NCI-H1436 treated with DMSO at 0.1 percent for 48 hours (cell line): ENCODE measurements at places on chromosomes 12 and 14.

- no peak for DNase-seq
Observed at GRCh38 chr12:81034926-81035325, 43.0 kb upstream of the ACSS3 start.

DNA sequence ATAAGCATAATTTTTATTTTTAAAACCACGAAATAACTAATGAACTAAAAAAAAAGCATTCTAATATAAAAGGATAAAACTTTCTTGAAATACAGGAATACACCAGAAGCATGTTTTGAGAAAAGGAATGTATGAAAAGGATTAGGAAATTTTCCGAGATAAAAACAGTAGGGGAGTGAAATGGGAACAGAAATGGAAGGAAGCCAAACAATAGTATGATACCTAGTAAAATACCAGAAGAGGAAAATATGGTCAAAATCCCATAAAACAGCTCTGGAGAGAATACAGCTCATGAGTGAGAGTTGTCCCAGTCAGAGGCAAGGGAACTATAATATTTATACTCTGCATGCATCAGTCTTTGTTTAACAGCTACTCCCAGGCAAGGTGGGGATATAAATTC is 1016.2 kb downstream of the SLC6A15 start:
- DNase-seq: no peak

DNA sequence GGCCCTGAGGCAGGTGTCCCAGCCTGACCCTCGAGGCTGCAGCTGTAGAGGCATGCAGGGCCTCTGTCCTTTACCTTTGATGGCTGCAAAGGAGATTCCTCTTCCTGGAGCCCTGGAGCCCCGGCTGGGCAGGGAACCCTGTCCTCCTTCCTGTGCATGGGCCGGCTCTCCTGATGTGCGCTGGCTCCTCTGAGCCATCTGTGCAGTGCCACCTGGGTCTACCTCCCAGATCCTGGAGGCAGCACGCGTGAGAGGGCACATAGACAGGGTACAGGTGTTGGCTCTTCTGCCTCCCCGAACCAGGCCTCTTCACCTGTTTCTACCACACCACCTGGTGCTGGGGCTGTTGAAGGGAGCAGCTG is 115.1 kb downstream of the BEGAIN start:
- peak; percentile 49 for DNase-seq

DNA sequence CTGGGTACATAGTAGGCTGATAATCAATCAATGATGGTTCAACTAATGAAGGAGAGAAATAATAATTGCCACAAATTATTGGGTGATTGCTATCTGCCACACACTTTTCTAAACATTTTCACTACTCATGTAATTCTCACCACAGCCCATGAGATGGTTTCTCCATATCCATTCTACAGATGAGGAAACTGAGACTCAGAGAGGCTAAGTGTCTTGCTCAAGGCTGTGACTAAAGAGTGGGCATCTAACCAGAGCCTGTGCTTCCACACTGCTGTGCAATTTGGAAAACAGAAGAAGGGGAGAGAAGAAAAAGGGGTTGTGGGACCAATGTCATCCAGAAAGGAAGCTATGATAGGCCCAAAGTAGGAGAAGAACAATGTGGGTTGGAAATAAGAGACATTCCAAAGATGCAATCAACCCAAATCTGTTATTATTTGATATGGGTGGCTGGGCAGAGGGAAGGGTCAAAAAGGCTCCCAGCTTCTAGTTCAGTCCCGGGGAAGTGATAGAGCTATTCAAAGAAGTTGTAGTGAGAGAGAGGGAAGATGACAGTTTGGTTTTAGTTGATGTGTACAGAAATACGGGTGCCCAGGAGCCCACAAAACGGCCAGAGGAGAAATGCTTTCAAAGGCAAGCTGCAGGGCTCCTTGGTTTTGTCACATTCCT is 483 bp upstream of the NR1H4 start:
- DNase-seq: no peak

- DNase-seq: no peak
Observed at GRCh38 chr12:93319523-93320050, 58.1 kb upstream of the NUDT4 start.

- DNase-seq: no peak
Observed at GRCh38 chr12:59070322-59070933, 150.1 kb upstream of the LRIG3 start.

DNA sequence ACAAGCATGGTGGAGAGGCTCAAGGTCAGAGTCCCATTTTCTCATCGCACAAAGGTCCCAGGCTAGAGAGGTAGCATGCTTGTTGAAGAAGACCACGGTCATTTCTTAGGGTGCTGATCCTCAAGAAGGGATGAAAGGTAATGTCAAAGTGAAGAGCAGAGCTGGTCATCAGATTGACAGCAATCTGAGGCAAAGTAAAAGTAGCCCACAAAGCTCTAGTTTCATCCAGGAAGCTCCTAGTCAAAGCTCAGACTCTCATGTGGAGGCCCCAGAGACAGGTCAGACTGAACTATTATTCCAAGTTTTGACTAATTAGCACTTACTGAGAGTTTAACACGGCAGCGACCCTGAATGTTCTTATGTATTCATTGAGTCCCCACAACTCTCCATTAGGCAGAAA is 270.6 kb downstream of the RPS29 start:
- DNase-seq: no peak

DNA sequence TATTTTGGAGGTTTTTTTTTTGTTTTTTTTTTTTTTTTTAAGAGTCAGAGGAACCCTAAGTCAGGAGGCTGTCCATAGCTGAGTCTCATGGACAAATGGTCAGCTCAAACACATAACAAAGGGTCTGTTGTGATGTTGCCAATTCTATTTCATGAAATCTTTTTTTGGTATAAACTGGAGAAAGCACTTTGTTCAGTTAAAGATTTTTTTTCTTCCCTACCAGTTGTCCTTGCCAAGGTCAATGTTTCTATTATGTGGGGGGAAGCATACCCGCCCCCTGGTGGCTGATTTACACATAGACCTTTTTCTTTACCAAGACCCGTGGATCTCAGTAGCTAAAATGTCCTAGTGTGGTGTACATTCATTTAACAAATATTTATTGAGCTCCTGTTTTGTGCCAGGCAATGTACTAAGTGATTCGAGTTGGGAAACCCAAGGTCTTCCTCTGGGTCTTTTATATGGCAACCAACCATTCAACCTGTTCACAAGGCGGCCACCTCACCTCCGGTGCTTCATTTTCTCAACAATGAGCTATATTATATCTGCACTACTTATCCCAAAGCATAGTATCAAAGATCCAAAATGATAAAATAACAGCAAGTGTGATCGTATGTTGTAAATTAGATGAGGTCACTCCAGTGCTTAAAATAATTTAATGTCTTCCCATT is 214.5 kb downstream of the PAH start:
- no peak for DNase-seq

GRCh38 chr12:32534698-32535097 is 135.3 kb downstream of the FGD4 start:
- no peak for DNase-seq

- no peak for DNase-seq
Observed at GRCh38 chr12:129127771-129128170, 274.5 kb downstream of the GLT1D1 start.
